Activated T-helper 1 cell treated with anti-CD3 and anti-CD28 coated beads, Interleukin-2, amount 50 U/mL, for 16 hours (primary cell): ENCODE measurements at places on chromosomes 2 and 18.

DNA sequence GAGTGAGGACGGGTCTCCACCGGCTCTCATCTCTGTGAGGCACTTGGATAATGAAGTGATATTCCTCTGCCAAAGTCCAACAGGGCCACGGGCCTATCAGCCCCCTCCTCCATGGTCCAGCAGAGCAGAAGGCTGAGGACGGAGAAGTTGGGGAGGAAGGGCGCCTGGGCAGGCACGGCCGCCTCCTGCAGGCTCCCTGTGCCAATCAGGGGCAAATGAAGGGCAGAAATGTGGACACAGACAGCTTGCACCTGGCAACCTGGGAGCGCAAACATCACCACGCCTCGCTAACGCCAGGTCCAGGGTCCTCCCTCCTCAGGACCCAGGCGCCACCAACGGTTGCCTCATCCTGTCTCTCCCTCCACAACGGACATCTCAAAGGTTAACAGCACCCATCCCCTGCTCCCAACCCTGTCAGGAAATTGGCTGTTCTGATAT is 24.3 kb downstream of the SMAD7 start:
- DNase-seq: no peak

DNA sequence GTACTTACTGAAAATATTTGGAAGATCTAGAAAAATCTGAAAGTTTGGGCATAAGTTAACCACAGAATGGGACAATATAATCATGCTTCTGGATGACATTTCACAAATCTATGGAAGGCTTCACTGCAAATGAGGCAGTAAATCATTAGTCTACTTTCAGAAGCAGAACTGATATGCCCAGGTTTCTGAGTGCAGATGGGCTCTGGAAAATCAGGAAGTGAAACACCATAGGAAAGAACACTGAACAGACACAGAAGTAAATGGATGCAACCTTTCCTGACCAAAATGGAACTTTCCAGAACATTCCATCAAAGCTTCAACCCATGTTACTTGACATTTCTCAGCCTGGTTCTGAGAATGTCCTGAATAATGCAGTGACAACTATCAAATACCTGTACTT is 55.1 kb downstream of the KCNG3 start:
- DNase-seq: no peak

DNA sequence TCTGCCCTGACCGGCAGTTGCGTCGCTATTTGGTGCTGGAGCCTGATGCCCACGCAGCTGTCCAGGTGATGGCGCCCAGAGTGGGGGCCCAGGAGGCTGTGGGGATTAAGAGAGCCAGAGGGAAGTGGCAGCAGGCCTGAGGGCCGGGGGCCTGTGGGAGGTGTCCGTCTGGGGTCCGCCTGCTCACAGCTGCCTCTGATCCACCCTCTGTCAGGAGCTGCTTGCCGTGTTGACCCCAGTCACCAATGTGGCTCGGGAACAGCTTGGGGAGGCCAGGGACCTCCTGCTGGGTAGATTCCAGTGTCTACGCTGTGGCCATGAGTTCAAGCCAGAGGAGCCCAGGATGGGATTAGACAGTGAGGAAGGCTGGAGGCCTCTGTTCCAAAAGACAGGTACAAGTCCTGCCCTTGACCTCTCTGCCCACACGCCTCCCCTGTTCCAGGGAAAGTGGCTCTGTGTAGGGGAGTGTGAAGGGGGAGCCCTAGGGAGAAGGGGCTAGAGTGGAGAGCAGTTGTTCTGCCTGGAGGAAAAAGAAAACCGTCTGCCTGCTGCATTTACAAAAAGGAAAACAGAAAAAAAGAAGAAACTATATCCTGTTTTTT is 11.6 kb downstream of the STK11IP start:
- no peak for DNase-seq

GRCh38 chr2:187708272-187708671 is 154.0 kb upstream of the TFPI start:
- no peak for DNase-seq

DNA sequence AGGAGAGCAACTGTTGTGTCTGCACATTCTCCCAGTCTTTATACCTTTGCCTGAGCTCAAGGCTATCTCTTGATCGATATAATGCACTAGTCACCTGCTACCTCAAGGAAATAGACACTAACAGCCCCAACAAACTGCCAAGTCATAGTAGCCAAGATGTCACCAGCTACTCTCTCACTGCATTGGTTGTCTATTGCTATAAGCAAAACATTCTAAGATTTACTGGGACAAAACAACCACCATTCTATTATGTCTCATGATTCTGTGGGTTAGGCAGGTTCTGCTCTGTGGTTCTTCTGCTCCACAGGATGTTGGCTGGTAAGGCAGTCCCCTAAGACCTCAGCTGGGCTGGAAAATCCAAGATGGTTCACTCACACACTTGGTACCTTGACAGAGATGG is 28.5 kb upstream of the MLPH start:
- no peak for DNase-seq

GRCh38 chr2:32937602-32938448 is 8.9 kb upstream of the LTBP1 start:
- no peak for DNase-seq

GRCh38 chr2:1754461-1755170 is 10.3 kb upstream of the PXDN start:
- no peak for DNase-seq

DNA sequence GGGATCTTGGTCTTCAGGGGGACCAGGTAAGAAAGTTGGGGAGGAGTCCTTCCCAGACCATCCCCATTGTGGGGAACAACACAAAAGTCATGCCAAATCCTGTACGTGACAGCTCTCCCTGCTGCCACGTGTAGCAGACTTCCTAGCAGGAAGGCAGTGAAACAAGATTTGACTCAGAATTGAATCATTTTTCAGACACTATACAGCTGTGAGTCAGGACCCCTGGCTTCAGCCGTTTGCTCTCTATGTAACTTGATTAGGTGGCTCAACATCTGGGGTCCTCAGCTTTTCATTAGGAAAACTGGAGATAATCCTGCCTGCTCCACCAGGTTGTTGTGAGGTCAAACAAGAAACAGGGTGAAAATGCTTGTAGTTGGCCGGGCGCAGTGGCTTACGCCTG is 32.9 kb upstream of the PDCL3 start:
- DNase-seq: no peak

- no peak for DNase-seq
These were observed 74.7 kb downstream of the PRKCE start for GRCh38 chr2:45726188-45726587.

GRCh38 chr2:188622601-188623260 is 331.1 kb downstream of the GULP1 start:
- DNase-seq: no peak

GRCh38 chr2:236536727-236537398 is 32.8 kb upstream of the ACKR3 start:
- peak; percentile 30 for DNase-seq

- no peak for DNase-seq
These were observed 159.3 kb downstream of the MREG start for GRCh38 chr2:215854008-215854407.

- no peak for DNase-seq
These were observed 28.4 kb upstream of the MGAT4A start for GRCh38 chr2:98759338-98759737.

DNA sequence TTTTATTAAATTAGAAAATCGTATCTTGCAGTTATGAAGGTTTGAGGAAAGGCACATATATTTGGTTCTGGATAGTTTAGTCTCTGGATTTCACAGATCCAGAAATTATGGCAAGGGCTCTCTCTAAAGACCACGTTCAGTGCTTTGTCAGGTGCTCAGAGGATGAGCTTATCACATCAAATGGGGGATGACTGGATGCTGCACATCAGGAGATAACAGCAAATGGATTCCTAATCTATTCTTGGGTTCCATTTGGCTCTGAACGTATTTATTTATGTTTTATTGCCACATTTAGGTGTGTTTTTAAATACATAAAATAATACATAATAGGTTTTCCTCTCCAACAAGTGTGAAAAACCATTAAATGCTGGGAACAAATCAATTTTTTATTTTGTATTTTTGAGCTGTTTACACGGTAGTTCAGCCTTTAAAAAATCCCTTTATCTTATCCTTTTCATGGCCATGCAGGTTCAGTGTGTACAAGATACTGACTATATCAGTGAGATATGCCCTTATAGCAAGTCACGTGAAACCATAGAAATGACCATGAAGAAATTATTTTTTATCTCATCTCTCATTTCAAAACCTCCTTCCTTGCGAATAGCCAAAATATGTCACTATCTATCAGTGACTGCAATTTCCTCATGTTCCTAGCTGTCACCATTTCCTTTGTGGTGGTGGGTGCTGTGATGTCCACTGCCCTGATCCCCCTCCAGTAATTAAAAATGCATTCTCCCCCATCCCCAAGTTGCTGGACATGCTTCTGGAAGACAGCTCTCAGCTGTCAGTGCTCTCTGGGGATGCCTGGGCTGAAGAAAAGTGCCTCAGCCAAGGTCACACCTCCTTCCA is 25.9 kb upstream of the CXCR4 start:
- DNase-seq: no peak

- no peak for DNase-seq
These were observed 21.1 kb downstream of the USP14 start for GRCh38 chr18:179499-179898.

GRCh38 chr2:47235132-47235531 is 80.0 kb upstream of the STPG4 start:
- DNase-seq: no peak

- no peak for DNase-seq
These were observed 34.3 kb upstream of the TXNDC2 start for GRCh38 chr18:9851511-9851910.

GRCh38 chr2:173221937-173222594 is 132.6 kb upstream of the CDCA7 start:
- DNase-seq: no peak

DNA sequence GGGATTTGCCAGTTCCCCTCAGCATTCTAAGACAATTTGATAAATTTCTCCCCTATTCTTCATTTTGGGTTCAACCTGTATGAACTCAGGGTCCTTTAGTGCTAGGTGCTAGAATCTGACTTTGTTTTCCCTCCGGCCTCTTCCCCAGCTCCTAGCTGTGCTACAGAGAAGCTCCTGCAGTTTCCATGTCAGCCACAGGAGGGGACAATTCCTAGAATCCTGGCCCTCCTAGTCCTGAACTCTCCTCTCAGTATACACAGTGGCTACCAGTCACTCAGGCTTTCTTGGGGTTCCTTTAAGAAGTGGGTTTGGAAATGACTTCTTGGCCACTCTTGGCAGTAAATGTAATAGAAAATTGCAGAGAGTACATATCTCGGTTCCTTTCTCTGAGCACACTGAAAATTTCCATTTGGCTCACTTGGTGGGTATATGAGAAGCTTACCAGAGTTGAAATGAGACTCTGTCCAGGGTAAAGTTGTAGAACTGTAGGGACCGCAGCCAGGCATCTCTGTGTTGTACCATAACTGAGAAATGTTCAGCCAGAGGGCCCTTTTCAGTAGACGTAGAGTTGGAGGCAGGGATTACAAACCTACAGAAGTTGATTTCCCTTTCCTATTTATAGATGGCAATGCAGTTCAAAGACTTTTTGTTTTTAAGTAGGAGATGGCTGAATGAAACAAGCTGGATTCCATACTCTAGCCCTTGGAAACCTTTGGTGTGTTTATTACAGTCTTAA is 5.0 kb upstream of the CHST10 start:
- DNase-seq: no peak

DNA sequence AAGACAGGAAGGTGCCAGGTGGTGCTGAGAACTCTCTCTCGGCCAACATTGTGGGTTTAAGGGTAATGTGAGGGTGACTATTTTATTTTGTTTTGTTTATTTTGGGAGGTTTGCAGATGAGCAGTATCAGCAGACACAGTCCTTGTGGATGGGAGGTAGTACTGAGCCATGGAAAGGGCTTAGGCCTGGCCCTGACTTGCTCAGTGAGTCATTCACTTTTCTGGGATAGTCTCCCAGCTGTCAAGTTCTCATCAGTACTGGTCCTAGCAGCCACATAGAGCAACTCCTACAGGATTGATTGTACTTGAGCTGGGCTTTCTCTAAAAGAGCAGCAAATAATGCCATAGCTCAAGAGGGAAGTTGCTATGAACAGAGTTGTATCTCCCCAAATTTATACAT is 175.2 kb downstream of the LOXHD1 start:
- no peak for DNase-seq

DNA sequence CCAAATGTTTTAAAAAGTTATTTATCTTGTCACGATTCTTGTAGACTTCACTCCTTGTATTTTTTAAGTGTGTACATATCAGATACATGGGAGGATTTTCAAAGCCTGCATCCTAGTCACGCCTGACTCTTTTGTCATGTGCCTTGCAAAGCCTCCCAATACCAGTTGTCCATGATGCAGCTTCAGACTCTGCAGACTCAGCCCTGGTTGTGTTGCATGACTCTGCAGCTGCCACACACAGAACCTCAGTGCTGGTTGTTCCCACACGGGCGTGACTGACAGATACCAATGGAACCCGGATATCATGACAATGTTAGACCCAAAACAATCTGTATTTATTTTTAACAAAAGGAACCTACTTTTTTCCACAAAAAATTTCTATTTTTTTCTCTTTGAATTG is 38.2 kb downstream of the TPO start:
- DNase-seq: no peak

DNA sequence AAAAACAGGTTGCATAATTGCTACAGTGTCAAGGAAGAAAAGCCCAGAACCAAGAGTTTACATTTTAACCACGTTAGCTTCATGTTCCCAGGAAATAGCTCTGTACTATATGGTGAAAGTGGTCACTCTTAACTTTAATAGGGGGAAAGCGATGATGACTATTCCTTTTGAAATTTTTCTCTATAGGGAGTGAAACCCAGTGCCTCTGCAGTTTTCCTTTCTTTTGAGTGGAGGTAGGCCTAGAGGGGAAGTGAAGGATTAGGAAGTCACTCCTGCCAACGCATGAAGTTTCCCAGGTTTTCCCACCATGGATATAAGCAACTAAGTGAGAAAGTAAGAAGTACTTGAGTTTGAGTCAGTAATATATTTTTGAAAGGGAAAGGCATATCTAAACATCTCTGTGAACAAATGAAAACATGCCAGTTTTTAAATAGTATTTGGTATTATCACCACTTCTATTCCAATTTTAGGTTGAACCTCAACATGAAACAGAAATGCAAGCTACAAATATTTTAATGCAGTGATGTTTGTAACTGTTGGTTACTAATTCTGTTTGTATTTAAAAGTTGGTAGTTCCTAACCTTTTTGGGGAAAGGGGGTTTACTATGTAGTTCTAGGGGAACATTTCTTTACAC is 91.9 kb downstream of the VRK2 start:
- no peak for DNase-seq

- DNase-seq: no peak
These were observed 14.4 kb upstream of the SP140L start for GRCh38 chr2:230312638-230313037.

DNA sequence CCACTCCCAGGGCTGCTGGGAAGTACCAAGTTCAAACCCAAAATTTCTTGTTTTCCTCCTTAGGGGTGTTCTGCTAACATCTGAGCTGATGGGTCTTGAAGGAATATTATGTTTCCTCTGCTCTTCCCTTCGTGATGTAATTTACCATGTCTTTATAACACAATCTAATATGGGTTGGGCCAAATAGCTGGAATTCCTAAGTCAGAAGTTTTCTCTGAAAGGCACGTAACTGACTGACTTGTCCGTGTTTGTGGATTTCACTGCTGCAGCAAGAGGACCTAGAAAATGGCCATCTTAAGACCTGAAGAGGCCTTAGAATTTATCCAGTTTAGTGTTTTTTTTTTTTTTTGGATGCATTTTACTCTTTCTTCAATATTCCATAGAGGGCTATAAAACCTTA is 256.7 kb downstream of the DCDC2C start:
- DNase-seq: no peak

GRCh38 chr2:231556981-231557380 is 26.7 kb upstream of the NMUR1 start:
- DNase-seq: no peak

- DNase-seq: no peak
These were observed 4.8 kb downstream of the TGFBRAP1 start for GRCh38 chr2:105324732-105325131.
